ENCODE measurements at places on chromosomes 1 and 21.

GRCh38 chr1:151533870-151534269 lies 6.2 kb upstream of the TUFT1 start:
- DNase-seq, result no peak

DNA sequence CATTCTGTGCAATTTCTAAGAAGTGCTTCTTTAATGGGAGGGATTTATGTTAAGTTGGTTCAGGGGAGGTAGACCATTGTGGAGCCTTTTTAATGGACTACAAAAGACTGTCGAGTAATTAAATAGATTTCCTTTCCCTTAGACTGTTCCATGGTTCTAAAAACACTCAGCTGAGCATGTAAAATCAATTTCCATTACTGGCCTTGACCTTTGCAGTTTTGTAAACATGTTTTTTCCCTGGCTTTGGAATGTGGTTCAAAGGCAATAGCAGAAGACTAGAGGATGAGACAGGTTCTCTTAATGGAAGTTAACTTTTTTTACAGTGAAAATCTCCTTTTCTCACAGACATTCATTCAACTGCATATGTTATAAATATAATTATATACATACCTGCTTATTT lies 37.6 kb upstream of the BTG3 start:
- DNase-seq, result no peak

GRCh38 chr1:201362906-201363305 lies 14.6 kb downstream of the TNNT2 start:
- no peak for DNase-seq

- no peak for DNase-seq
Observed at GRCh38 chr1:48236716-48237470, 14.4 kb downstream of the SLC5A9 start.

- peak; percentile 81 for DNase-seq
Observed at GRCh38 chr1:3900969-3901529, 977 bp upstream of the C1orf174 start.

DNA sequence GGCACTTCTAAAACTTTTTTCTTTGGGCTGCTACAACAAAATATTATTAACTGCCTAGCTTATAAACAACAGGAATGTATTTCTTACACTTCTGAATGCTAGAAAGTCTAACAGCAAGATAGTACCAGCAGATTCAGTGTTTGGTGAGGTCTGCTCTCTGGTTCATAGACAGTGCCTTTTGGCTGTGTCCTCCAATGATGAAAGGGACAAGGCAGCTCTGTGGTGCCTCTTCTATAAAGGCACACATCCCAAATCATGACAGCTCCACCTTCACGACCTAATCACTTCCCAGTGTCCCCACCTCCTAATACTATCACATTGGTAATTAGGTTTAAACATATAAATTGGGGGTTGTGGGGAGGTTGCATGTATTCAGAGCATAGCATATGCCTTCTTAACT lies 9.5 kb downstream of the CFH start:
- DNase-seq, result no peak

GRCh38 chr1:29133861-29134694 lies 10.4 kb upstream of the TMEM200B start:
- DNase-seq, result no peak

DNA sequence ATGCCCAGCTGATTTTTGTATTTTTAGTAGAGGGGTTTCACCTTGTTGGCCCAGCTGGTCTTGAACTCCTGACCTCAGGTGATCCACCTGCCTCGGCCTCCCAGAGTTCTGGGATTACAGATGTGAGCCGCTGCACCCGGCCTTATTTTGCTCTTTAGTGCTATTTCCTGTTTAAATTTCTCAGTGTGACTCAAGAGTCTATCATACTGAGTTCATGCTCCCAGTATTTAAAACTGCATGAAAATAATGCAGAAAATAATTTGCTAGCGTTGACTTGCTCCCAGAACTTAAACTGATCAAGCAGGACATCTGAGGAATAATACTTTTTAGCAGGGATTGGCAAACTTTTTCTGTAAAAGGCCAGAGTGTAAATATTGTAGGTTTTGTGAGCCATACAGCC lies 86.4 kb upstream of the C1orf21 start:
- DNase-seq, result no peak
